ENCODE measurements at places on chromosomes 2 and 18.

DNA sequence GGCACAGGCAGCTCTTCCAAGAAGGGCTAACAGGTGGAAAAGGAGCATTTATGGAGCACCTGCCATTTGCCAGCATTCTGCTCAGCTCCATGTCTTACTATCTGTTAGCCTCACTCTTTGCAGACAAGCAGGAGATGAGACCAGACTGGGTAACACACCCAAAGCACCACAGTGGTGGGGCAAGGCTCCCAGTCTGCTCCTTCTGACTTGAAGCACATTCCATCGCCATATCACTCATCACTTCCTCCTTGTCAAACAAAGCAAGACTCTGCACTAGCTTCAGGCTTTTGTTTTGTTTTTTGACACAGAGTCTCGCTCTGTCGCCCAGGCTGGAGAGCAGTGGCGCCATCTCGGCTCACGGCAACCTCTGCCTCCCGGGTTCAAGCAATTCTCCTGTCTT lies 182.8 kb downstream of the MGAT5 start:
- DNase-seq = no peak

- DNase-seq = no peak
Observed at GRCh38 chr2:215921895-215922294, 91.5 kb downstream of the MREG start.

DNA sequence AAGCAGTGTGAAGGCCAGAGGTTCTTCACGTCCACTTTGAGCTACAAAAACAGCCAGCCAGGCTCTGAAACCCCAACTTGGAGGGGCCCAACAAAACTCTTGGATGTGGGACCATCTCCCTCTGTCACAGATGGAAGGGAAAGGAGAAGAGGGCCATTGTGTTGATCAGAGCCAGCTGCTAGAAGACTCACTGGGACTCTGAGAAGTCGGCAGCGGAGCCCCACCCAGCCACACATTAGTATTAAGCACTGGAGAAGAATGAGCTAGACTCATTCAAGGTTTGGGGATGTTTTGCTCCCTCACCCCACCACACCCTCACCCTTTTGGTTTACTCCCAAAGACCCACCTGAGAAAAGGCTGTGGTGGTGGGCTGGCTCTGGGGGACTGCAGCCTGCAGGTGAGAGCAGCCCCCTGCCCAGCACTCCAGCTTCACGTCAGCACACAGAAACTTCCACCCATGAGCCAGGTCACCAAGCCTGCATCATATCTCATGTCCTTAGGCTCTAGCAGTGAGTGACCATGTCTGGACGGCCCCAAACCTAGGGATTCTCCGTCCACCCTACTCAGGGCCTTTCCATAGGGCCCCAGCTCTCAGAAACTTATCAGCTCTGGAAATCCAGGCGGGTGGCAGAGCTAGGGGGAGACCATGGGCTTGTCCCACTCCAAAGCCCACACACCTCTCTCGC lies 12.6 kb downstream of the TEX51 start:
- no peak for DNase-seq

- DNase-seq = no peak
Observed at GRCh38 chr2:186995092-186995491, 146.1 kb upstream of the ZSWIM2 start.

GRCh38 chr18:55246278-55246677 lies 287.0 kb upstream of the CCDC68 start:
- DNase-seq = no peak

Data from GM12878 (cell line).